Left cardiac atrium (tissue), 4 donors: ENCODE measurements at places on chromosomes 3 and 15. TPM values are rescaled to one million over a fixed set of nuclear protein-coding genes. Genes with fewer than 3 reads are reported as not detected.

DNA sequence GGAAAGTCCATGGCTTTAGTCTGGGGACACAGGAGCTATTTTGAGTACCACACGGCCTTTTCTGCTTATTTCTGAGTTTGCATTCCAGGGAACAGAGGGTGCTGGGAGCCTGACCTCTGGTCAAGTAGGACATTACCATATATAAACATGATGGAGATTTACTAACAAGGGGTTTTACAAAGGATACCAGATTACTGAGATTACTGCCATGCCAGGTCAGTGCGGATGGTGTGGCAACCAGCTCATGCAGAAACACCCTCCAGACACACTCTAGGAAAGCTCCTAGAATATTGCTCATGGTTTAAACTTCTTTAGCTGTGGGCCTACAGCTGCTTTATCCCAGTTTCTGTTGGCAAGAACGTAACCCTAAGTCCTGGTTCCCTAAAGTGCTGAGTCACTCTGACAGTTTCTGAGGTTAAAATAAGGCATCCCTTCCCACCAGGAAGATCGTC, 54.3 kb upstream of the AGTR1 start:
- no peak for DNase-seq

GRCh38 chr3:173617490-173617889, 219.9 kb downstream of the NLGN1 start:
- peak; percentile 24 for DNase-seq

DNA sequence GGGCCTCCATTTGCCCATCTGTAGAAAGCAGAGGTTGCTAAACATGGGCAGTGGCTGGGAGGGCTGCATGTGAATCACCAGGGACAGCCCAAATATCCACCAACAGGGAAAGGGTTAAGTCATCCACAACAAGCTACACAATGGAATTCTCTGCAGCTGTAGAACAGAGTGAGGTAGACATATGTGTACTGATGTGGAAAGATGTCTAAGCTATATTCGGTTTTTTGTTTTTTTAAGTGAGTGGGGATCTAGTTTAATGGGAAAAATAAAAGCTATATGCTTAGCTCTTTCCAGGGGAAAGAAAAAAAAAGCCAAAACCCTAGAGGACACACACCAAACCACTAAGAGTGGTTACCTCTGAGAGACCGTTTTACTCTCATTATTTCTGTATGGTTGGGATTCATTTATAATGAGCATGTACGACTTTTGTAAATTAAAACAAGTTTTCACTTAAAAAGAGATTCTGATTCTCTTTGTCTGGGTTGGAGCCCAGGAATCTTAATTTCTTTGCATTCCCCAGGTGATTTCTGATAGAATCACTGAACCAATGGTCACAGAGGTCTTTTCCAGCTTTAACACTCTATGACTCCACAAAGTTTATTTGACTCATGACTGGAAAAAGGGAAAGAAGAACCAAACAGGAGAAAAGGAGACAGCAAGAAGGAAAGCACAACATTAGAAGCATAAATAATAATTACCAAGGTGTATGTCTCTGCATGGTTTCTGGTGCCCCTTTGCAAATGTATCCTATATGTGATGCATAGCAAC, 19.1 kb downstream of the CRABP1 start:
- DNase-seq, result no peak

DNA sequence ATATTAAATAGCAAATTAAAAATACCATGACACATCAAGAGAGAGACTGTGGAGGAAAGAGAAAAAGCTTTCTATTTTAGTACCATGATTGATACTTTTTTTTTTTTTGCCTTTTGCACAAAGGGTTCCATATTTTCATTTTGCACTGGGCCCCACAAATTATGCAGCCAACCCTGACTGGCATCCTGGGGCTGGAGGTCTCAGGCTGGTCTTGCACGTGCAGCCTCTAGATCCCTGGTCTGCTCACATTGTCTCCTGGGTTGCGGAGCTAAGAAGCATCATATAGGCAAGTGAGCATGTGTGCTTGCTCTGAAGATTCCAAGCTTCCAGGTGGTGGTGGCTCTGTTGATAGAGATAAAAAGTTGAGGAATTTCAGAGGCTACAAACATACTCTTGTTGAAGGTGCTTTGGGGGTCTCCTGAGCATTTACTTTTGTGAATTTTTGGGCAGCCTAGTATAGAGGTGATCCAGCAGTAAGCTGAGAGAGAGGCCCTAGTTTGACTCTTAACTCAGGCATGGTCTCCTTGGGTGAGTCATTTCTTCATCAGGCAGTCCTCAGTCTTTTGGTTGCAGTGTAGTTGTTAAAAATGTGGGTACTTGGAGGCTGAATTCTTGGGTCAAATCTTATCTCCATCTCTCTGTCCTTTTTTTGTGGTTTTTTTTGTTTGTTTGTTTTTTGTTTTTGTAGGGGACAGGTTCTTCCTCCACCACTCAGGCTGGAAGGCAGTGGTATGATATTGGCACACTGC, 31.3 kb downstream of the SMAD3 start:
- no peak for DNase-seq

DNA sequence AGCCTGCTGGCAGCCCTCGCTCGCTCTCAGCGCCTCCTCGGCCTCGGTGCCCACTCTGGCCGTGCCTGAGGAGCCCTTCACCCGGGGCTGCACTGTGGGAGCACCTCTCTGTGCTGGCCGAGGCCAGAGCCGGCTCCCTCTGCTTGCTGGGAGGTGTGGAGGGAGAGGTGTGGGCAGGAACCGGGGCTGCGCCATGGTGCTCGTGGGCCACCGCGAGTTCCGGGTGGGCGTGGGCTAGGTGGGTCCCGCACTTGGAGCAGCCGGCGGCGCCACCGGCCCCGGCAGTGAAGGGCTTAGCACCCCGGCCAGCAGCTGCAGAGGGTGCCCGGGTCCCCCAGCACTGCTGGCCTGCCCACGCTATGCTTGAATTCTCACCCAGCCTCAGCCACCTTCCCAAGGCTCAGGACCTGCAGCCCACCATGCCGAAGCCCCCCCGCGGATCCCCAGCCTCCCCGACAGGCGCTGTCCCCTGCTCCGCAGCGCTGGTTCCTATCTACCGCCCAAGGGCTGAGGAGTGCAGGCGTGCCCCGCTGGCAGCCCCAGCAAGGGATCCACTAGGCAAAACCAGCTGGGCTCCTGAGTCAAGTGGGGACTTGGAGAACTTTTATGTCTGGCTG, 863.3 kb downstream of the IGSF11 start:
- DNase-seq, result peak; percentile 13

GRCh38 chr3:59578129-59578528, 528.3 kb upstream of the CFAP20DC start:
- DNase-seq, result no peak

- no peak for DNase-seq
Measured at GRCh38 chr3:119205209-119205608, 31.8 kb downstream of the UPK1B start.

- no peak for DNase-seq
Measured at GRCh38 chr3:178044320-178044719, 491.9 kb upstream of the KCNMB2 start.

GRCh38 chr3:150443331-150443741, 35.2 kb downstream of the TSC22D2 start:
- no peak for DNase-seq

- DNase-seq, result no peak
Measured at GRCh38 chr3:40691452-40691861, 166.7 kb downstream of the ZNF621 start.

DNA sequence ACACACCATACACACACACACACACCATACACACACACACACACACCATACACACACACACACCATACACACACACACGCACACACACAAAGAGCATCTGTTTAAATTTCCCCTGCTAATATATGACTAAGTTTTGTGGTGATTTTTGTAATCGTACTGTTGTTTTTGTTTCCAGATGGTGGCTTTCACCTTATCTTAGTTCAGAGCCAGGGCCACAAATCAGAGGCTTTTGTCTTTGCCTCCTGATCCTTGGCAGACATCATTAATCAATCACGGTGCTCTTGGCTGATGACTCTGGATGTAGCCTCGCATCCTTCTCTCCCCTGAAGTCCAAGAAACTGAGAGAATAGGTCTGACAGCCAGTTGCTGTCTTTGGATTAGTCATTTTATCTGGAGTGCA, 52.1 kb downstream of the EDEM1 start:
- DNase-seq, result no peak

- DNase-seq, result no peak
Measured at GRCh38 chr3:46551615-46552014, 14.5 kb downstream of the LRRC2 start.

DNA sequence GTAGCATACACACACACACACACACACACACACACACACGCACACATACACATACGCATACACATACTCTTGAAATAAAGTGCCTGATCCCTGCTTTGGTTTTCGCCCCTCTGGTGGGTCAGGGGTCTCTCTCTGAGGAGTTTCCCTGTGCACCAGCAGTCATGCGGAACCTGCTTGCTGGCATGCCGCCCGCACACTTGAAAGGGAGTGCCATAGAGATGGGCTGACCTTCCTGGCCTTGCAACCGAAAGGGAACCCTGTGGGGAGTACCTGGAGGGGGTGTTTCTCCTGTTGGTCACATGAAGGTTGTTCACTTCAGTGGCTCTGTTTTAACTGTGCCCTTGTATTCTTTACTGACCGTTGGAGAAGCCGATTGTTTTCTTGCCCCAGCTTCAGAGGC, 752.3 kb downstream of the NR2F2 start:
- no peak for DNase-seq

GRCh38 chr3:71389911-71390573, 193.5 kb downstream of the FOXP1 start:
- peak; percentile 60 for DNase-seq

DNA sequence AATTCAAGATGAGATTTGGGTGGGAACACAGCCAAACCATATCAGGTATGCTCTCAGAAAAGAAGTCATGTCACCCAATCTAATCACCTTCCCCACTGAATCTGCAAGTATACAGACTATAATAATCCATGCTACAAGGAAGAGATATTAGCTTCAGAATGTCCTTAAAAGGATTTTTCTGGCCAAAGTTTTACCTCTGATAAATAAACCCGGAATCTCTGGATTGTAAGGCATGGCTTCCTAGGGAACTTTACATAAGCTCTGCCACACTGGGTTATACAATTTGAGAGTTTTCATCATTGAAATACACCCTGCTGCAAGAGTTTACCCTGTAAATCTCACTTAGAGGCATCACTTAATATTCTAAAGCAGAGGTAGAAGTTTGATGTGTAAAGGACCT, 330.5 kb upstream of the KCNMB2 start:
- DNase-seq, result no peak

DNA sequence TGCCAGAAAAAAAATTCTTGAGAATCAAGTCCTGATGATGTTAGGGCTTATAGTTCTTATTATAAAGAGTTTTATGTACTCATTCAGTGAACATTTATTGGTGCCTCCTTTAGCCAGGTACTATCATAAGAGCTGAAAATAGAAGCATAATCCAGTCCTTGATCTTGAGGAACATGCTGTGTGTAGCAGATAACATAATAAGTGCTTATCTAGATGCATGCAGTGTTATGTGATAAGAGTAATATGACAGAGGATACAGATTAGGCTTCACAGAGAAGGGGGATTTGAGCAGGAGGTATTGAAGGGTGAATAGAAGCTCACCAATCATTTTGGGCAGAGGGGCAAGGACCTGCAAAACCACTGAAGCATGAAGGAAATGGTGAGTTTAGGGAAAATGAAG, 1.1 kb downstream of the CCR2 start:
- no peak for DNase-seq

GRCh38 chr15:29322415-29322814, 52.8 kb upstream of the NSMCE3 start:
- no peak for DNase-seq

The NME9 gene
- total RNA-seq, result not detected

The PARP16 gene
- total RNA-seq, result 3.5 TPM

GRCh38 chr3:5014391-5014790, 35.2 kb downstream of the BHLHE40 start:
- DNase-seq, result no peak

The CLDND1 gene
- total RNA-seq, result 88.5 TPM

The SLC27A2 gene
- total RNA-seq, result 0.10 TPM

GRCh38 chr3:30435861-30436331, 170.5 kb upstream of the TGFBR2 start:
- DNase-seq, result no peak

The GP5 gene
- total RNA-seq, result 0.21 TPM

The DNAJC17 gene
- 19.2 TPM for total RNA-seq

The HESX1 gene
- 0.56 TPM for total RNA-seq

The PDZRN3 gene
- total RNA-seq, result 30.8 TPM

DNA sequence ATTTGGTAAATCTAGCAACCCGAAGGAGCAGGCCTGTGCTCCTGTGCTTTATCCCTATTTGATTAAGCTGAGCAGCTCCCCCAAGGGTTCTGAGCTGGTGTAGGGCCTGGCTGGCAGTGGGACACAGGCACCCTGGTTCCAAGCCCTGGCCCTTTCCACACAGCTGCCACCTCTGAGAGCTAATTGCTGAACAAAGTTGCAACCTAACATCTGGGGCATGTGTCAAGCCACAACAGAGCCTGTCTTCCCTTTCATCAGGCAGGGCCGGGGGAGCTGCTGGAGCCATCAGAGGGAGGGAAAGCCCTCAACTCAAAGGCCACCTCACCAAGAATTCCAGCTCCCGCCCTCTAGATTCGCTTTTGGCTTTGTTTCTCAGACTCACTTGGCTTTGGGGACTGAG, 17.1 kb upstream of the MRPS22 start:
- no peak for DNase-seq

The LINGO1 gene
- 30.5 TPM for total RNA-seq

GRCh38 chr15:31503256-31503655, 176.6 kb downstream of the KLF13 start:
- no peak for DNase-seq

The FOXL2NB gene
- not detected for total RNA-seq

- DNase-seq, result no peak
Measured at GRCh38 chr3:158753854-158754253, 21.6 kb upstream of the RARRES1 start.

- no peak for DNase-seq
Measured at GRCh38 chr3:143128227-143128955, 8.8 kb downstream of the CHST2 start.

DNA sequence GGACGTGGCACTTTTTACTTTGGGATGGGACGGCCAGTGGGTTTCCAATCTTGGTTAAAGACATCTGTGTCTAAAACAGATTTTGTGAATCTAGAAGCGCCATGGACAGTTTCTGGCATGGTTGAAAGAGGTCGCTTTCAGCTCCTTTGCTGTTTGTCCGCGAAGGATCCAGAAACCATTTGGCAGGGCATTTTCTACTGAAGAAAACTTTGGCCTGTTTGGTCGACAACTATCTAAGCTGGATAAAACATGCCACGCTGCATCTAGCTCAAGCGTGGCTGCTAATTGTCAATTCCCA, 730 bp upstream of the RORA start:
- DNase-seq, result no peak

GRCh38 chr15:68983961-68984481, 30.5 kb upstream of the NOX5 start:
- no peak for DNase-seq

DNA sequence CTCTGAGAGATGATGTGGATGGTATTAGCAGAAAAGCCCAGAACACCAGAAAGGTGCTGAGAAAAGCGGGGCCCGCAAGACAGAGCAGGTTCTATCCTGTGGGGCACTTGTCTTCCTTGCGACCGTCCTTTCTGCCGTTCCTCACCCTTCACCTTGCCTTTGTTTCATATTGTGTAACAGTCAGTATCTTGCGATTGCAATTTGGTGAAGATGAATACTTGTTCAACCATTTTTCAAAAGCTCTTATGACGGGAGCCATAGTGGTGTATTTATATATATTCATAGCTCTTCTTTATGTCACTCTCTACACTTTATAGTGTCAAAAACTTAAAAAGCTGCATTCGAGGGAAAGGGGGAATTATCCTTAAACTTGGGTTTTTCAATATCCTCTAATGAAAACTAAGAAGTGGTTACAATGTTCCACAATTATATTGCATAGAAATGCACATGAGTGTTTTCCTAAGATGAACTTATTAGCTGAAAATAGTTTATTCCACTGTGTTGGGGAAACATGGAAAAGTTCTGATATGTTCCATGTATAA, 797 bp downstream of the MAP3K13 start:
- no peak for DNase-seq

GRCh38 chr15:49462232-49462844, 39.3 kb downstream of the FGF7 start:
- no peak for DNase-seq
